Activated CD8-positive, alpha-beta memory T cell treated with anti-CD3 and anti-CD28 coated beads, Interleukin-2, amount 50 U/mL, for 4 hours (primary cell): ENCODE measurements at places on chromosomes 1 and 21.
A peak's percentile ranks its signal among the peaks of the same experiment; 100 is the strongest.

DNA sequence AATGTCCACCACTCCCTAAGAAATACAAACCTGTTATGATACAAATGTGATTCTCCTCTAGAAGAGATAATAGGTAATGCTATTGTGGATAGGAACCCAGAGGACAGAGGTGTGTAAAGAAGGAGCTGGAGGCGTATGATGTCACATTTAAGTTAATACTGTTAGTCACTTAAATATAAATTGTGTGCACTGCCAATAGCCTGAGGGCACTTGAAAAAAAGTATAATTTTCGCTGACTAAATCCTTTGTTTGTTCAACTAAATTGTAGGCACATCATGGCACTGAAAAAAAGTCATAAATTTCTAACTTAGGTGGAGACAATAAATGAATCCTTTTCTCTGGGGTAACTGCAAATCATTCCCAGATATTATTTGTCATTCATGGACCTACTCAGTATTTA, 4.4 kb downstream of the RCSD1 start:
- no peak for DNase-seq

DNA sequence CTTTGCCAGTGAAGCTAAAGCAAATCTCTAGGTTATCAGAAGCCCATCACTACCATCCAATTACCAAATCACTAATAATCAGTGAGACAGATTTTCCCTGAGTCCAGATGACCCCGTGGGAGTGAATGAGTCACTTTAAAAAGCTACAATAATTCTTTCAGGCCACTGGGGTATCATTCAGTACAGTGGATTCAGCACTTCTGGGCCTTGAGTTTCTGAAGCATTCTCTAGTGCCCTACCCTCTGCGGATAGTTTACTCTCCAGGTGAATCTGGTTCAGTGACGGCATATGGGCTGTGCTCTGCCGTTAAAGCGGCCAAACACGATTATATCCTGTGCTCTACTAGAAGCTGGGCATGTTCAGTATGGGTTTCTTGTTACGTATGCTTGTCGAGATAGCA, 26.1 kb downstream of the NR5A2 start:
- no peak for DNase-seq

GRCh38 chr1:204161609-204162493, 4.3 kb downstream of the REN start:
- DNase-seq = no peak

GRCh38 chr1:9808459-9808858, 15.3 kb downstream of the CLSTN1 start:
- no peak for DNase-seq

- DNase-seq = no peak
These were observed 19.1 kb downstream of the AJAP1 start for GRCh38 chr1:4673494-4673893.

- peak; percentile 5 for DNase-seq
These were observed 1.6 kb downstream of the EPS8L3 start for GRCh38 chr1:109762039-109762585.
